ENCODE measurements at places on chromosomes 7 and 10.
A peak's percentile ranks its signal among the peaks of the same experiment; 100 is the strongest.

GRCh38 chr7:4842319-4843064 lies 19.3 kb downstream of the PAPOLB start:
- no peak for DNase-seq

- DNase-seq, result no peak
Measured at GRCh38 chr10:484441-484924, 205.0 kb downstream of the DIP2C start.

DNA sequence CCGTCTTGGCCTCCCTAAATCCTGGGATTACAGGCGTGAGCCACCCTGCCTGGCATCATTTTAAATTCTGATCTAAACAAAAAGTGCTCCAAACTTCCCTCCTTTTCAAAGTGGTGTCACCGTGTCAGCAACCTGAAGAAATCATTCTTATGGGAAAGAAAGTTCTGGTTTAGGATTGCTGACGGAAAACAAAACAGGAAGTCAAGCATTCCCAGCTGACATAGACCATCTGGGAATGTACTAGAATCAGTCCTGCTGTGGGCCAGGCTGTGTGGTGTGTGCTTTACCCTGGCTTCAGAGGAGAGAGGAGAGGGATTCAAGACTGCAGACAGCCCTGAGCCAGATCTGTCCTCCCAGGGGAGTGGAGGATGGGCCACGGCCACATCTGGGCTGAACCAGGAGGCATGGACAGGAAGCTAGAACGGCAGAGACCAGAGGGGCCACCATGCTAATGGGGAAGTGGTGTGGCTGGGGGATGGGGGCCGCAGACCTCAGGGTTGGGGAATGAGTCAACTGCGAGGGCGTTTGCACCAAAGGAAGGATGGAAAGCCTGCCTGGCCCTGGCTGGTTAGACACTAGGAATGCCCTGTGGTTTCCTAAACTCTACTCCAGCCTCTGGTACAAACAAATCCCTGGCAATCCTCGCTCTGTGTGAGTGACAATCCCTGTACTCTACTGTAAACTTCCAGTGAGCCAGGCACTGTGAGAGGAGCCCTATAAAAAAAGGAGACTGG lies 16.7 kb upstream of the CLIP2 start:
- peak; percentile 16 for DNase-seq

DNA sequence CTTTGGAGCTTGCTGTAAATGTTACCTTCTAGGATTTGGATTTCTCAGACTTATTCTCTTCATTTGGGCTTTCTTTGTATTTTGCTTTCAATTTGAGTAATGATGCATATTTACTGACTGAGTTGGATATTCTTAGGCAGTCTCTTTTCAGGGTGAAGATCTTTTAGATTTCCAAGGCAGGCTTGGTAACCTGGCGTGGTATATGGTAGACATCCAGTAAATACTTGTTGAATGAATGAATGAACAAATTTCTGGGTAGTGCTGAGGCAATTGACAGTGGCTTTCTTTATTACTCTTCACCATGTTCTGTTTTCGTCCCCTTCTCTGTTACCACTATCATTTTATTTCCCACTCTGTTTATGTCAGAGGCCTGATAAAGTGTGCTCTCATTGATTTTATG lies 27.1 kb downstream of the BBS9 start:
- DNase-seq, result no peak

DNA sequence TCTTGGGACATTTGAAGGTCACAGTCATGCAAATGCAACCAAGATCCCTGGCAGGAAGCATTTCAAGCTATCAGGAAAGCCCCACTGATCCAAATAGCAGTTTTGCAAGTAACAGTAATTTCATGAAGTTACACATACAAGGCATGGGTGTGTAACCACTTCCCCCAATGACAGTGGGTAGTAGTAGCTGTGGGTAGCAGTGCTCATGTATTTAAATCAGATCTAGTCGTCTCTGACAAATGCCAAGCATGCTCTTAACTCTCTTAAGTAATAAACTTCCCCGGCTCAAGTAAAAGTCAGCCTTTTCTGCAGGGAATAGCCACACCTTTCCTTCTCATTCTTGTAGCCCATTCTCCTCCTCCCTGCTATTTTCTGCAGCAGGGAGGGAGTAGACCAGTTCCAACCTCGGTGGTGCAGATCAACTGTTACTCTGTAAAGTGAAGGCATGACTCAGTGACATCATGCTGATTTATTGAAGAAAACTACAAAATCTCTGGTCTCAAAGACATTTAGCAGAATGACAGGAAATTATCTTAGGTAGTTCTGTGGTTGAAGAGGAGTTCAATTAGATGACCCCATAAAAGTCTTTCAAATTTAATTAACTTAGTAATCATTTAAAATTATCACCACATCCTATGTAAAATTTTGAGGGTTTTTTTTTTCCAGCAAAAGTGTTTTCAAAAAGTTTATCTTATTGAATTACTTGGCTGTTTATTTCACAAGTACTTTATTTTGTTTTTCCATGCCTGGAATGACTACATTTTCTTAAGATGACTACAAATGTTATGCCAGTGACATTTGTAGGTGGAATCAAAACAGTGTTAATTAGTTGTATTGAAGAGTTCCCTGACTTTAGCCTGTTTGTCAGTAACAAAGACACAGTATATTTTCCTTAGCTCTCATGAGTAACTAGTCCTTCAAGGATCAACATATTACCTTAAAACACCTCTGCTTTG lies 568.3 kb downstream of the INHBA start:
- no peak for DNase-seq

- no peak for DNase-seq
Measured at GRCh38 chr10:131247873-131248272, 63.6 kb downstream of the TCERG1L start.

DNA sequence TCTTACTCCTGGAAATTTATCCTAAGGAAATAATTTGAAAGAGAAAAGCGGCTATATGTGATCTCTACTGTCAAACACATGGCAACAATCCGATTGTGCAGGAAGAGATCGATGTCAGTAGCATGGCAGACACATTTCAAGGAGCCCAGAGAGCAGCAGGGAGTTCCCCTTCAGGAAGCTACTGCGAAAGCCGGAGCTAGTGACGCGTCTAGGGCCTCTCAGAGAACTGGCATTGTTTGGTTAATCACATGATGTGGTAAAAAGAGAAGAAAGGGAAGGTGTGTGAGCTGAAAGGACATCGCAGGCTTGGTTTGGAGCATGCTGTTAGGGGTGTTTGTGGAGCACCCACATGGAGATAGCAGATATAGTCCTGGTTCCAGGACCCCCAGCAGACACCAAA lies 74.9 kb downstream of the BEND7 start:
- DNase-seq, result no peak

DNA sequence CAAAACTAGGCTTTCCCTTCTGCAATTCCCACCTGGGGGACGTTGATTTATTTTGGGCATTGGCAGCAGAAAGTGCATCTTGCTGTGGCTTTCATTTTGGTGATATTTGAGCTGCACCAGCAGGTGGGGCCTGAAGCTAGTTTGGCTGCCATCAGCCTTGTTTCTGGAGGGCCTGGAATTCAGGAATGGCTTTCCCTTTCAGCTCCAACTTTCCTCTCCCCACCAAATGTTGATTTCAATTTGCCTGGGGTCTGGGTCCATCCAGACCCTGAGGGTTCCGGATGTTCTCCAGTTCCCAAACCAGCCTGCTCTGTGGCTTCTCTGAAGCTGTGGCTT lies 640.4 kb downstream of the TYW1 start:
- DNase-seq, result no peak

DNA sequence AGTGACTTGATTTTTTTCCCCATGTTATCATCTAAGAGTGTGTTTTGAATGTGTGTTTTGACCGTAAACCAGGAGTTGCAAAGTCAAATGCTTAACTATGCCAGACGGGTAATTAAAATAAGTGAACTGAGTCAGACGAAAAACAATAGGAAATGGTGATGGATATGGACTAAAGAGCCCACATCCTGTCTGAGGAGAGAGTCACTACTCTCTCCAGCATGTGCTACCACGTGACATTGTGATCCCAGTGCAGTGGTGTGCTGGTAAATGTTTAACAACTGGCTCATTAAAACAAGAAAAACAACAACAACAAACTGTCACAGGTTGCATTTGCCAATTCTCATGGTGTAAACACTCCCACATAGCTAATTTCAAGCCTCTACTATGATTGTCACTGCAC lies 164.3 kb downstream of the SUGCT start:
- DNase-seq, result no peak

DNA sequence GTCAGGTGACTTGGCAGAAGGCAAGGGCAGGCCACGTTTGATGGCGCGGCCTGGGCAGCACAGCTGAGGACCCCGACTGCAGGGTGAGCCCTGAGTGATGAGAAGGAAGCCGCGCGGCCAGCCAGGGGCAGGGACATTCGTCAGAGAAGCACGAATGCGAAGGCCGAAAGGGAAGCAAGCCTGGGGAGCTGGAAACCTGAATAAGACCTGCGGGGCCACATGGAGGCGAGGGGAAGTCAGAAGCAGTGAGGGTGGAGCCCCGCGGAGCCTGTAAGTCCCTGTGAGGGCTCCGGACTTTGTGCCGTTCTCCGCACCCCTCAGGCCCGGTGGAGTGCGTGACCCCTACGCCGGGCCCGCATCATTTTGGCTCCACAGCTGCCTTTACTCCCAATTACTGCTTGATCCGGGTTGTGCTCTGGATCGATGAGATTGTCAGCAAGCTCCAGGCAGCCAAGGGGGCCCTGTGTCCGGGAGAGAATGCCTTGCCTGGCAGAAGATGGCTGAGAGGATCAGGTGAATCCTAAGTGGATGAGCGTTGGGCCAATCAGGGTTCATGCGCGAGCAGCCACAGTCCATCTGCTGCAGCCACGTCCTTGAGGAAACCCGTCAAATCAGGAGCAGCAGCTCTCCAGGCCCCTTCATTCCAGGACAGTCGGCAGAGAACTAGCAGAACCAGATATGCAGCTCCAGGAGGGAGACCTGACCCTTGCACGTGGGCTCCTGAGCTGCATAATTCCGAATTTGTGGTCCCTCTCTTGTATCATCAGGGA lies 293.3 kb upstream of the SHH start:
- DNase-seq, result no peak

- DNase-seq, result no peak
Measured at GRCh38 chr7:151012911-151013347, 11.4 kb downstream of the ATG9B start.

DNA sequence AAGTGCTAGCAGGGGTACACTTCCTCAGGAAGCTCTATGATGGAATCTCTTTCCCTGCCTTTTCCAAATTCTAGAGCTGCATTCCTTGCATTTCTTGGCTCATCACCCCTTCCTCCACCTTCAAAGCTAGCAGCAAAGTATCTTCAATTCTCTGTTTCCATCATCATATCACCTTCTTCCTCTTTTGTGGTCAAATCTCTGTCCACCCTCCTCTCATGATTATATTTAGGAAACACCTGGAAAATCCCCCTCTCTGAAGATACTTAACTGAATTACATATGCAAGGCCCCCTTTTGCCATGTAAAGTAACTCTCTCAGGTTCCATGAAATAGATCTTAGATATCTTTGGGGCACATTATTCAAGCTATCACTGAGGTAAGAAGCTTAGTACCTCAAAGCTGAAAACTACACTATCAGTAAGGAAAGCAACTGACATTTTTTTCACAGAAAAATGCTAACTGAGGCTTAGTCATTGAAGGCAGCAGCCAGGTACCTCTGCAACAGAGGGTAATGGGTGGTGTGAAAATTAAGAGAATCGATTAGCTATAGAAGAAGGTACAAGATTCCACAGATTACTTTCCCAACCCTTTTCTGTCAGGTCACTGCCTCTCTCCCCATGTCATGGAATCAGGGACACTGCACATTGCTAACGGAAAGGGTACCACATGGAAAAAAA lies 197.3 kb downstream of the MACC1 start:
- no peak for DNase-seq

DNA sequence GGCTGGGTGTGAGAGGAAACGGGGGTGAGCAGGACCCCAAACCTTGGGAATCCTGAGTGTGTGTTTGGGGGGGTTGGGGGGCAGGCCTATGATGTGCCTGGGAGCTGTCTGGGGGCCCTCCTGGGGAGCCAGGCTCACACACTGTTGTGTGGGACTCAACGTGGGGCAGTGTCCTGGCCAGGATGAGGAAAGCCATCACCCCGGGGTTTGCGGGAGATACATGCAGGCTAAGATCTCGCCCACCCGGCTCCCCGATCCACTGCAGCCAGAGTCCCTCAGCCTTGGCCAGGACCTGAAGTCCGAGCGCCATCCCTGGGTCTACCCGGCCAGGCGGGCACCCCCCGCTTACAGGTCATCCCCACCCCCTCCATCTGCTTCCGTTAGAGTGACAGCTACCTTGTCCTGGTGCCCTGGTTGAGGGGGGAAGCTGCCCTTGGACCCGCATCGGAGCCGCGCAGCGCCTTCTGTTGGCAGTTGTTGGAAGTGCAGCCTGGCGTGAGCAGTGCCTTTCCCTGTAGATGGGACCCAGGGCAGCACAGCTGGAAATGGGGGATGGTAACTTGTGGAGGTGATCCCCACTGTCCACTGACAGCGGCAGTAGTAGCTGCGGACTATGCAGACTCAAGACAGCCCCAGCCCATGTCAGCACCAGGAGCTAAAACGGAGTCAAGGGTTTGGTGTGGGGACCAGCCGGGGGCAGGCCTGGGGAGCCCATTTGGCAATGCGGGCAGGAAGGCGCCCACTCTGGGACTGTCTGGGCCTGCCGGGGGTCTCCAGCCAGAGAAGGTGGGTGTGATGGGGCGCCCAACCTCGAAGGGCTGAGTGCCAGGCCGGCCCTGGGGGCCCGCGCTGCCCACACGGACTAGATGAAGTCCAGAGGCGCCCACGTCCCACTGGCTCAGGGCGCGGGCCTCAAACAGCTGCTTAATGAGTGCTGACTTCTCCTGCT lies 885.6 kb upstream of the ZNF722 start:
- no peak for DNase-seq

GRCh38 chr7:26208040-26208439 lies 6.5 kb downstream of the CBX3 start:
- no peak for DNase-seq

DNA sequence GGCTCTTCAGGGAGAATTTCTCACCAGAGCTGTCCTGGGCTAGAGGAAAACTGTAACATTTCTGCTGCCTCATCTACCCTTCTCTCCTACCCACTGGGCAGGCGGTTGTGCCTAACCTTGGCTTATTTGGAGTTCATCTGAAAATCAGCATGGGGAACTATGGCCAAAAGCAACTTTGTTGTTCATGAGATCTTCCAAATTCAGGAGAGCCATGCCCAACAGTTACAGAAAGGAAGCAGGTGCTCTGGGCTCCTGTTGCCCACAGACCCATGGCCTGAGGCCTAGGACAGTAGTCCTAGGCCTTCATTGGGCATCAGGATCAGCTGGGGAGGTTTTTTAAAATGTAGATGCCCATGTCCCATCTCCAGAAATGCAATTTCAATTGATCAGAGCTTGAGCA lies 85.2 kb downstream of the GRID1 start:
- DNase-seq, result no peak

DNA sequence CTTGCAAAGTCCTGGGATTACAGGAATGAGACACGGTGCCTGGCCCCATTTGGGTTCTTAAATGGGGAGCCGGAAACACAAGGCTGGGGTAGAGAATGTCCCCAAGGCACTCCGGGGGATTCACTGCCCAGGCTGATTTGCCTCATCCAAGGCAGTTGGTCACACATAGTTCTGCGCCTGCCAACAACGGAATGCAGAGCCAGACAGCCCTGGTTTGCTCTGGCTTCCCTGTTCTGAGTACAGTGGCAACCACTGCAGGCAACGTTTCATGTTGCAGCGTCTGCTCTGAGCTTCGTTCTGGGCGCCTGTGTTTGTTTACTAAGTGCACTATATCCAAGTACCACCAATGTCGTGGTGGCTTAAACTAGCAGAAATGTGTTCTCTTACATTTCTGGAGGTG lies 61.7 kb upstream of the C1QL3 start:
- DNase-seq, result no peak

GRCh38 chr10:88802523-88803285 lies at the start of gene LIPM:
Gene LIPM, plus strand, starts transcription at chr10:88802730. Its CDS starts 167 bp downstream, at chr10:88802897.
- DNase-seq, result no peak

- peak; percentile 51 for DNase-seq
Measured at GRCh38 chr10:100482181-100482833, 19.5 kb downstream of the WNT8B start.
